ENCODE measurements at places on chromosomes 4 and X.

- DNase-seq, result no peak
These were observed 55.5 kb downstream of the WFS1 start for GRCh38 chr4:6324999-6325787.

- no peak for DNase-seq
These were observed 22.7 kb upstream of the GPR50 start for GRCh38 chrX:151153667-151154066.

- DNase-seq, result no peak
These were observed 82.0 kb downstream of the HAUS3 start for GRCh38 chr4:2159931-2160330.

DNA sequence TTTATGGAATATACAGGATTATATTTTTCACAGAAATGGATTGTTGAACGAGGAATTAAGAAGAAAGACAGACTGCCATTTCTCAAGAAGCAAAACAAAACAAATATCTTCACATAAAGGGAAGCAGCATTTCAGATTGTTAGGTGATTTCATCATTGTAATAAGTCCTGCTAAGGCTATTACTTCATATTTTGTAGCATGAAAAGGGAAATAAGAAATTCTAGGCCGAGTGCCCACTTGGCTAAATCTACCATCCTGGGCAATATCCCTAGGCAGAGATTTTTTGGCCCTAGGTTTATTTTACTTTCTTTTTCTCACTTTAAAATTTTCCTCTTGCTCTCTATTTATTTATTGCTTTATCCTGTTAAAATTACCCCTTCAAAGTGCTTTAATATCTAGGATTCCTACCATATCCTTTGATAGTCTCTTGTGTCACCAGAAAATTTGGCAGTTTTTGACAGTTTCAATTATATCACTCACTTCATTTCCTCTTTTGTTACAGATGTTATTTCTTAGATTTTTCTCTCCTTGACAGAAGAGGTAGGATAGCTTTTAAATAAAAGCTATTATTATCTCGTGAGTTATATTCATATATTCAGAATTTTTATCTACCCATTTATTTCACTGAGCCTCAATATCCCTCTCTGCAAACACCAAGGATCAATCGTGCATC lies 142.3 kb downstream of the PDGFC start:
- DNase-seq, result no peak

GRCh38 chr4:23881052-23881501 lies 8.8 kb downstream of the PPARGC1A start:
- no peak for DNase-seq

DNA sequence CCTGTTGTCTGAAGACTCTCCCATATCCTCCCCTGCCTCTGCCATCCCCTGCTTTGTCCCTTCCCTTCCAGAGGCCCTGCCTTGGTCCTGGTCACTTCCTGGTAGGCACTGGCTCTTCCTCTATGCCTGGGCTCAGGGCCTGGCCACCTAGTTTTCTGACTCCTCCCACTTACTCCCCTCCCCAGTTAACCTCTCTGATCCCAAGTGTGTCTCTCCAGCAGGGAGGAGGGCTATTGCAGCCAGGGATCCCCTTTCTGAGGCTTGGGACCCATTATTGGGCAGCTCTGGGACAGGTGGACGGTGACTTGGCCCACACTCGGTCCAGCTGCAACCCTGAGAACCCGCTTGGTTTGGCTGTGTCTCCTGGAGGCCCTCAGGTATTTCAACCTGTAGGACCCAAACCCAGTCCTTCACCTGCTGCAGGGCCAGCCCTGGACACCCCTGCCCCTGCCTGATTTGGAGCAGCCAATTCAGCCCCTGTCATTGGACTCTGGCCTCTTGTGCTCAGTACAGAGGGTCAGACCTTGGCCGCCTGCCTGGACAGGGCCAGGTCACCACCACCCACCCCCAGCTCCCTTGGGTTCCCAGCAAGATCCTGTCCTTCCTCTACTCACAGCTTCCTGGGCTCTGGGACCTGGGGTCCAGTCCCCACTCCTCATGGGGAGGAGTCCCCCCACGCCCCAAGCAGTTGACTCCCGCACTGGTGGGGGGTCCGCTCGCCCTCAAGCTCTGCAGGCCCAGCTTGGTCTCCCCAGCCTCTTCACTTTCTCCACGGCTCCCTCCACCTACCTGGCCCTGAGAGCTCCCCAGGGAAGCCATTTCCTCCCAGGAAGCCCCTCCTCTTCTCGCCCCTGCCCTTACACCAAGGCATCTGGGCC lies 1.1 kb upstream of the SH3BP2 start:
- DNase-seq, result no peak

- no peak for DNase-seq
These were observed 110.6 kb upstream of the PNPLA4 start for GRCh38 chrX:8037593-8038348.

- DNase-seq, result no peak
These were observed 24.7 kb upstream of the CT47A1 start for GRCh38 chrX:121010218-121010617.

GRCh38 chrX:107272431-107272921 lies 66.1 kb downstream of the DNAAF6 start:
- DNase-seq, result no peak

GRCh38 chrX:152821145-152821765 lies 9.3 kb downstream of the CETN2 start:
- no peak for DNase-seq

DNA sequence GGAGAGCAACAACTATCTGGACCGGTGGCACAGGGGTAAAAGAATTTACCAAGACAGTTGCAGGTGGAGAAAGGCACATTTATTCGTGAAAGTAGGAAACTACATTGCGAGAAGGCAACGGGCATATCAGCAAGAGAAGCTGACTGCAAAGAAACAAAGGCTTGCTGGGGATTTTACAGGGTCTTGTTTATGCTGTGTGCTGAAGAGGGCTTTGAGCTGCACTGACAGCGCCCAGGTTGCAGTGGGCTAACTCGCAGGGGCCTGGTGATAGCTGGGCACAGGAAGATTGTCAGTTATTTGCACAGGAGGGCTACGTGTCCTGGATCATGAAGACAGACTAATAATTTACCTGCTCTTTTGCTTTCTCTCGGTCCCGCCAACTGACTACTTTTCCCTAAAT lies 10.7 kb downstream of the TLR3 start:
- DNase-seq, result no peak

DNA sequence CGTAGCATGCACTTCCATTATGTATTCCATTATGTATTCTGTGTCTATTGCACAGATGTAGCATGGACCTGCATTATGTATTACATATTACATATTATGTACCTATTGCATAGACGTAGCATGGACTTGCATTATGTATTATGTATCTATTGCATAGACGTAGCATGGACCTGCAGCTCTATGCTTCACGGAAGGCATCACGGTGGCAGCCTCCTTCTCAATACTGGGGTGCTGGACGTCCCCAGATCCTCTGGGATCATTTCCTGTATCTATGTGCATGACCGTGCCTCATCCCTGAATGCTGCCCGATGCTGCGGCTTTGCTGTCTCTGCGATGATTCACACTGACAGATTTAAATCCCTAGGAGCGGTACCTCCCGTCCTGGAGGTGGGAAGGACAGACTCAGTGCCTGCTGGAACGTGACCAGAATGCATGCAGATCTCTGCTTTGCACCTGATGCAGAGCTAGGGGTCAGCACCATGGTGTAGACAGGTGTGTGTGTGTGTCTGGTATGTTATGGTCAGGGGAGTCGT lies 317.5 kb downstream of the DHRSX start:
- DNase-seq, result no peak

DNA sequence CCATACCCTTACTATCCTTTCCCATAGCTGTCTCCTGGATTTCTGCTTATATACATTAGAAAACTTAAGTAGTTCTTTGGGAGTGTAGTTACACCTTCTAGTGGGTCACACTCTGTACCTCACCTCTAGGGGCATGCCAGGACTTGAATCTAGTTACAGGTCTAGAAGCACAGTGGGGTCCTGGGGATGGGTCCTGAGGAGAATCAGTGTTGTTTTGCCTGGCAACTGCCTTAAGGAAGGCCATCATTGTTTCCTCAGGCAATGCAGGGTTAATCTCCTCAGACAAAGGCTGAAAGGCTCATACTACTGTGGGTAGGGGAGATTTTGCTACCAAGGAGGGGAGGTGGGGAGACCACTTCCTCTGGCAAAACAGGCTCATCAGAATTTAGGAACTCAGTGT lies 750.3 kb downstream of the FAT4 start:
- no peak for DNase-seq

- DNase-seq, result no peak
These were observed 183.6 kb downstream of the AFAP1 start for GRCh38 chr4:7756071-7756470.

DNA sequence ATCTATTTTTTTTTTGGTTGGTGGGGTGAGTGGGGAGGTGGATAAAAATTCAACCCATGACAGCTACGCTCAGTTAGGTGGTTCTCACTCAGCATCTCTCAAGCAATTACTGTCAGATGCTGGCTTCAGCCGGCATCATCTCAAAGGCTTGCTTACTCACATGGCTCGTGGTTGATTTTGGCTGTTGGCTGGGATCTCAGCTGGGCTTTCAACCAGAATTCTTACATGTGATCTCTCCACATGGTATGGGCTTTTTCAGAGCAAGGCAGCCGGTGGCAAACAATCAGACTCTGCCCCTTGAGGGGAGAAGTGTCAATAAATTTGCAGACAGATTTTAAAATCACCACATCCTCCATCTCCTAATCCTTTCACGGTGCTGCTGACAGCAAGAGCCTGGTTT lies 47.2 kb downstream of the SLC34A2 start:
- no peak for DNase-seq

- no peak for DNase-seq
These were observed 64.7 kb downstream of the NBDY start for GRCh38 chrX:56793521-56794320.

- no peak for DNase-seq
These were observed 5.7 kb upstream of the PPEF2 start for GRCh38 chr4:75907966-75908365.

GRCh38 chrX:42996861-42997260 lies 218.9 kb upstream of the PPP1R2C start:
- no peak for DNase-seq

DNA sequence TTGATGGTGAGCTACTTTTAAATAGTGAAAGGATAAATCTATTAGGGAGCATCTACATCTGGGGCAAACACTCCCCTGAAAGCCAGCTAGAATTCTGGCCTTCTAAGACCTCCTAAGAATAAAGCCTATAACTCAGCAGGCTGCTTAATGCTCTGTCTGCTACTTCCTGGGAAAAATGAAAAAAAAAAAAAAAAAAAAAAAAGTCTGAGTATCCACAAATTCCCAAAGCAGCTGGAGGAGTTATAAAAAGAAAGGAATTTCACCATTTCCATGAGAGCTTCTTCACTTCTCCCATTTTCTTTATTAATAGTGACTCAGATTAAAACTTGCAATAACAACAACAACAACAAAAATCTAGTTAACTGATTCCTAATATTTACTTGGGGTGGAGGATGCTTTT lies 511.2 kb downstream of the INPP4B start:
- no peak for DNase-seq

- no peak for DNase-seq
These were observed 14.7 kb downstream of the UNC5C start for GRCh38 chr4:95534032-95534431.

DNA sequence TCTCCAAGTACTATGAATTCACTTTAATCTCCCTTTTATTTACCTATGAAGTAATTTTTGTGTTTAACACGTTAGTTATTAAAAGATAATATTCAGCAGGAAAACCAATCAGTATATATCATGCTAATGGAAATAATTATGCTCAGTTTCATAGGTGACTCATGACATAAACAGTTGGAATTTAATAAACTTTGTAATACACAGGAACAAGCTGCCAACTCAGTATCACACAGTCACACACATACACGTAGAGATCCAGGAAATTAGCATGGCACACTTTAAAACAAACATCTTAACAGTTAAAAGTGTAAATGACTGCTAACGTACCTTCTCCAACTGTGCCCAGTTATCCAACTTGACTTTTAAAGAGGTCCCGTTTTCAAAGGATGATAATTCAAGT lies 2.3 kb downstream of the SPATA4 start:
- no peak for DNase-seq

- no peak for DNase-seq
These were observed 45.3 kb downstream of the GPRASP3 start for GRCh38 chrX:102765809-102766208.

- DNase-seq, result no peak
These were observed 102.1 kb upstream of the SCML1 start for GRCh38 chrX:17635231-17635630.

GRCh38 chr4:139732991-139733570 lies 67.5 kb downstream of the MGST2 start:
- DNase-seq, result no peak

DNA sequence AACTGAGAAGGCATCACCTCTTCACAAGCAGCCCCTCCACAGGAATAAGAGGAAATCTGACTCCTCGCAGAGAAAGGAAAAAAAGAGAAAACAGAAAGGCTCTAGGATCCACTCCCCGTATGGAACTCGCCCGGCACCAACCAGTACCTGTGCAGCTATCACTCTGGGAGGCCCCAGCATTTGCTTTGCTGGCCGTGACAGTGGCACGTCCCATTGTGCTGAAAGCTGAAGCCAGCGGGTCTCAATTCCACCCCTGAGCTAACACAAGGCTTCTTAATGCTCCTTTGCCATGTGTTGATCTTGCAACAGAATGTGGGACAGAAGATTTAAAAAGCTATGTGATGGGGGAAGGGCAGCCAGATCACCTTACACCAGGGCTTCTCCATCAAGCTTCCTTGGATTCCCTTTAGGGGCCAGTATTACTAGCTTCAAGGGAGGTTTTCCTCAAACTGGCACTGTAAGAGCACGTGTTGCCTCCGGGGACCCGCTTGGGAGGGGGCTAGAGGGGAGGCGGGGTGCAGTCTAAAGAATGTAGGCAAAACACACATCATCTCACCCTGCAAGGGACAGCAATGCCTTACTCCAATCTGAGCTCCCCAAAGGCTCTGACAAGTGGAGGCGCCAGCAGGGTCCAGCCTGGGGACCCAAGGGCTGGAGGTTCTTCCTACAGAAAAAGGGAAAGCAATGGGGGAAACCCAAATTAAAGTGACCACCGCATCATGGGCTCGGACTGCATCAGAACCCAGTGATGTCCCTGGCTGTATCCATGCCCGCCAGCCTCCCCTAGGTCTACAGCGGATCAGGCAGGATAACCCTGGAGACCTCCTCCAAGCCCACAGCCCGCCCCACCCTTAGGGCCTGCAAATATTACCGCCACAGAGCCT lies 1.2 kb downstream of the USP46 start:
- DNase-seq, result no peak

GRCh38 chr4:52370576-52370975 lies 288.5 kb downstream of the USP46 start:
- DNase-seq, result no peak

DNA sequence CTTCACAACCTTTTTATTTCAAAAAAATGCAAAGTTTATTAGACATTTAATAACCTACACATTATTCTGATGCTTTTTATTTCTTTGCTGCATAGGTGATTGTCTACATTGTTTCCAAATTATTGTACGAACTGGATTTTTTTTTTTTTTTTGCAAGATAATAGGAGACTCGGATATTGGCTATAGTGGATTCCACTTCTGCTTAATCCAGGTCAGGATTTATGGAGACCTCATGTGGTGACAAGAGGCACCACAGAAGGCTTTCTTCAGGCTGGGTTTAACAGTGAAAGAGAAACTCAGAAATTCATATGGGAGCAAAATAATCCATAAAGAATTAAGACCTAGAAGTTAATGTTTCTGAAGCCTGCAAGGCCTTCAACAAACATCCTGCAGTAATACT lies 2.4 kb upstream of the SLIT2 start:
- no peak for DNase-seq

- no peak for DNase-seq
These were observed 84.5 kb upstream of the MAML3 start for GRCh38 chr4:140238351-140239056.

Measured in stimulated activated CD4-positive, alpha-beta T cell treated with anti-CD3 and anti-CD28 coated beads, Interleukin-15, amount 100 ng/mL, for 48 hours (primary cell).